Mesenchymal stem cell (in vitro differentiated cells and primary cell): ENCODE measurements at places on chromosomes 13 and 19.

- no peak for DNase-seq
Measured at GRCh38 chr19:32168606-32169005, 176.8 kb upstream of the ZNF507 start.

DNA sequence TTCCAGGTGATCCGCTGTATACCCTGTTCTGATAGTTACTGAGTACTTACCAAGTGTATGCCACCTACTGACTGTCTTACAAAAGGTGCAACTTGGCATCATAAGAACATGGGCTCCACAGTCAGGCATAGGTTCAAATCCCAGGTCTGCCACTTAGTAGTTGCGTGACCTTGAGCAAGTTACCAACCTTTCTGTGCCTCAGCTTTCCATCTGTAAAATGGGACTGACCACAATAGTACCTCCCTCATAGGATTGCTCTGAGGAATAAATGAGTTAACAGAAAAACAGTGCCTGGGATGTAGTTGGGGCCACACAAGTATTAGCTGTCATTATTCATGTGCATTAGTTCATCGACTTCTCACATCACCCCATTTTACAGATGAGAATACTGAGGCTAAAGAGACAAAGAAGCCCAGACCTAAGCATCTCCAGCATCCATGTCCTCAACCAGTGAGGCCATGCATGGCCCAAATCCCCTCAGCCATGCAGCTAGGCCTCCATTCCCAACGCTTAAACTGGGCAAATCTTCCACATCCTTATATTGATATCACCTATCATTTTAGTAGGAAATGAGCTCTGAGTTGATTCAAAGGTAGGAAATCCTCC lies 51.3 kb upstream of the UBE2L5 start:
- no peak for DNase-seq

- peak; percentile 40 for DNase-seq
Measured at GRCh38 chr13:105567951-105568525, 967.4 kb downstream of the EFNB2 start.

- DNase-seq, result no peak
Measured at GRCh38 chr19:29664753-29665214, 477 bp upstream of the PLEKHF1 start.

GRCh38 chr13:24541127-24541475 lies 28.5 kb upstream of the PARP4 start:
- DNase-seq, result no peak

GRCh38 chr19:11425719-11426457 lies 6.8 kb upstream of the RGL3 start:
- DNase-seq, result no peak

- DNase-seq, result peak; percentile 31
Measured at GRCh38 chr19:18009412-18010066, 1.6 kb downstream of the ARRDC2 start.

- DNase-seq, result no peak
Measured at GRCh38 chr13:77338961-77339401, 12.1 kb upstream of the MYCBP2 start.

DNA sequence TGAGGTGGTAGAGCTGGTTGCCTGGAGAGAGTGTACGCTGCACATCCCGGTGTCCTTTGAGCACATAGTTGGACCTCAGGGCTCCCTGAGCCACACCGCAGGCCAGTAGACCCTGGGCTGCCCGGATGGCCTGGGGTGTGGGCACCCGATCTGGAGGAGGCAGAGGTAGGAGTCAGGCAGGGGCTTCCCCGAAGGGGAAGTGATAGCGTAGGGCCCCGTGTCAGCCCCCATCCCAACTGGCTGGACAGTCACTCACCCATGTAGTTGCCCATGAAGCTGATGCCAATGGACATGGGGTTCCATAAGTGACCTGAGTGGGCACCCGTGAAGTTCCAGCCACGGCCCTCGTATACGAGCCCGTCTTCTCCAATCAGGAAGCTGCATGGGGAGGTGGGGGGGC lies 3.6 kb downstream of the PGLYRP1 start:
- no peak for DNase-seq

- no peak for DNase-seq
Measured at GRCh38 chr19:7850945-7851622, 21.1 kb downstream of the EVI5L start.

- no peak for DNase-seq
Measured at GRCh38 chr13:112137144-112137543, 70.2 kb downstream of the SOX1 start.

DNA sequence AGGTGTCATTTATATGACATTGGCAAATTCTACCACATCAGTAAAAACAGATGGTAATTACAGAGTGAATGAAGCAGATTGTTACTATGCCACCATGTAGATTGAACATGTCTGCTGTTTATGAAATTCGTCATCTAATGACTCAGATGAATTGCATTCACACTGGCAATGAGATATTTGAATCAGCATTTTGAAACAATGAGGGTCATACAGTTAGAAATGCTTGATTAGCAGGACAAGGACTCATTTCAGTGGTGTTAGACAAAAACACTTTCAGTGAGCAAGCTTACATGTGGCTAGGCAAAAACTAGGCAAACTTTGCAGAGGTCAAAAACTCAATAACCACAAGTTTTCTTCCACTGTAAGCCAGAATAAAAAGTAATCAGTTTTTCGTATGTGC lies 1165.0 kb downstream of the SLITRK1 start:
- peak; percentile 15 for DNase-seq

DNA sequence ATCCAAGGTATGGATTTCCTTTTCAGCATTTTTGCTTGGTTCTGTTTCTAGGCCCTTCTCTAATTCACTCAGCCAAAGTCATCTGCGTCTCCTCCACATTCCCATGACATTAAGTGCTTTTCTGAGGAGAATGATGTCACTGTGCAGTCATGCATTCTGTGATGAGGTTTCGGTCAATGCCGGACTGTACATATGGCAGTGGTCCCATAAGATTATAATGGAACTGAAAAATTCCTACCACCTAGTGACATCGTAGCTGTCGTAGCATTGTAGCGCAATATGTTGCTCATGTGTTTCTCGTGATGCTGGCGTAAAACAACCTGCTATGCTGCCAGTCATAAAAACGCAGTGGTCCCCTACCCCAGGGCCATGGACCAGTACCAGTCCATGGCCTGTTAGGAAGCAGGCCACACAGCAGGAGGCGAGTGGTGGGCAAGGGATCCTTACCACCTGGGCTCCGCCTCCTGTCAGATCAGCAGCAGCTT lies 63.4 kb upstream of the TNFRSF19 start:
- DNase-seq, result peak; percentile 87

DNA sequence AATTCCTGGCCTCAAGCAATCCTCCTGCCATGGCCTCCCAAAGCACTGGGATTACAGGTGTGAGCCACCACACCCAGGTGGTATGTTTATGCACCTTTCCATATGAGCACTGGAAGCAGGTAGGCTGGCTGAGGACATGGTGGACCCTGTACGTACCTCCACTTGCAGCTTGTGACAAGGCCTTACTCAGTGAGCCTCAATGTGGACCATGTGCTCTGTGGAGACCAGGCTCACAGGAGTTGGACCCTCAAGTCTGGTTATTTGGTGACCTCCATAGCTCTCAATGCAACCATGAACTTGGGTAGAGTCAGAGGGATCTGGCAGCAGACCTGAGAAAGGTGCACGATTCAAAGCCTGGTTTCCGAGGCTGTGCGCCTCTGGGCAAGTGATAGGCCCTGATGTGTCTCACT lies 5.5 kb downstream of the ACP4 start:
- no peak for DNase-seq

GRCh38 chr13:50664951-50665350 lies 178.5 kb downstream of the DLEU7 start:
- DNase-seq, result no peak

GRCh38 chr19:10701955-10702525 lies 801 bp downstream of the QTRT1 start:
- peak; percentile 40 for DNase-seq

DNA sequence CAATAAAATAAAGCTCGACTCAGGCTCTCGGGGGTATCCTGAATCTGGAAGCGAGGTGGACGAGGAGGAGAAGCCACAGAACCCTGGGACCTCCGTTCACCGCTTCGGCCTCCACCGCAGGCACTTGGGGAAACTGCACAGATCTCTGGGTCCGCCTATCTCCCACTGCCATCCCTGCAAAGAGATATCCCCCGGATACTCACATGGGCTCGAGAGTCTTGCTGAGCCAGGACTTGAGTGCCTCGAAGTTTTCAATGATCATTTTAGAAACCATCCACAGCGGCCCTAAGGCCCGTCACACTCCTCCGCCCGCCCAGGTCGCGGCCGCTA lies 589 bp downstream of the RBM26 start:
- DNase-seq, result peak; percentile 54
